IMR-90 (cell line): ENCODE measurements at places on chromosomes 12 and 14. TPM values are rescaled to one million over a fixed set of nuclear protein-coding genes. Genes with fewer than 3 reads are reported as not detected.

DNA sequence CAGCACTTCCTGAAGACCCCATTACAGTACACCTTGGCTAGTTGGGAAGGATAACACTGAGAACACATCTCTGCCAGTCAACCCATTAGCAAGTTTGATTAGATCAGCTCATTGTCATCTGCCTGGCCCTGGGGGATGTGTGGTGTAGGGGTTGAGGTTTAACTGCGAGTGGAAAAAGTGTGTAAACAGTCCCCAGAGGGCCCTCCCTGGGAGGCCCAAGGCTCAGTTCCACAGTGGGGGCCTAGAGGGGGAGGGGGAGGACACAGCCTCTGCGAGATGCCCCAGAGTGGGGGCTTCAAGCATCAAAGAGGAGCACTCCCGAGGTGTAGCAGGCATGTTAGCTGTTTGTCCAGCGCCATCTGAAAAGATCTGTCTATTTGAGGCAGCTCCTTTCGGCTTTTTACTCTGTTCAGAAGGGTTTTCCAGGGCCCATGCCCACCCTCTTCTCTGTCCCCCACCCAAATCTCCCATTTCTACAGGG is 344 bp downstream of the LPAR5 start:
- no peak for DNase-seq

GRCh38 chr14:100578552-100578951 is 8.7 kb downstream of the BEGAIN start:
- peak; percentile 22 for DNase-seq

Gene COL2A1
- total RNA-seq, result not detected in 2 replicates

Gene LRRK2
- 0.54 and 1.1 TPM in 2 replicates for total RNA-seq

Gene ENDOU
- under 0.01 TPM in 2 replicates for total RNA-seq

DNA sequence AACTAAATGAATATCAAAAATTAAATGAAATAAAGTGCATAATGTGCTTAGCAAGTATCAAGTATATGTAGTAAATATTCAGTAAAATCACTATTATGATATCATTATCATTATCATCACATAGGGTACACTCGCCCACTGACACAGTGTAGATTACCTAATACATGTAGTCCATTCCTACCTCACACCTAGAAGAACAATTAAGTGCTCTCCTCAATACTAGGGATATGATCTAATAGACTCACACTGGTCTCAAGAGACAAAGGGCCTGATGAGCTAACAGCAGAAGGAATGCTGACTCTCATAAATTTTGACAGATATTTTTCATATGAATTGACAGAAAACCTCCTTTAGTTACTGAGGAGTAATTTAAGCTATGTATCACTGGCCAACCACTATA is 29.1 kb downstream of the FSCB start:
- no peak for DNase-seq

Gene ADGRD1
- total RNA-seq, result not detected in 2 replicates

- peak; percentile 52 for DNase-seq
Measured at GRCh38 chr12:62210422-62210821, 49.8 kb upstream of the USP15 start.
